ENCODE measurements at places on chromosomes 2 and 18.

DNA sequence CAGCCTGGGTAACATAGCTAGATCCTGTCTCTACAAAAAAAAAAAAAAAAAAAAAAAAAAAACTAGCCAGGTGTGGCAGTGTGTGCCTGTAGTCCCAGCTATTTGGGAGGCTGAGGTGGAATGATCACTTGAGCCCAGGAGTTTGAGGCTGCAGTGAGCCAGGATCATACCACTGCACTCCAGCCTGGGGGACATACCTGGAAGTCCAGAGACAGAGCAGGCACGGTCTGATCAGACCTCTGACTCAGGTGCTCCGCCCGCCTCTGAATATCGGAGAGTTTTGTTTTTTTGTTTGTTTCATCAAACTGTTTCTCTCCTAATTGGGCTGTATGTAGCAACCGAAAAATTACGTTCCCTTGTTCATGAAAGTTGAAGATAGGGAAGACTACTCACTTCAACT, 49.2 kb downstream of the RASGRP3 start:
- H3K27me3 ChIP-seq, result no peaks in the 10 kb centered on the region
- peaks cover 4% of the 10 kb centered on the region for H3K4me1 ChIP-seq
- no peak for DNase-seq
- no peak overlapping the region for H3K27ac ChIP-seq

GRCh38 chr2:149167001-149167780, 128.7 kb downstream of the LYPD6B start:
- H3K36me3 ChIP-seq, result peaks cover 3% of the 10 kb centered on the region
- peaks cover 19% of the 10 kb centered on the region for H3K4me1 ChIP-seq
- H3K27me3 ChIP-seq, result peaks cover 29% of the 10 kb centered on the region
- no peak overlapping the region for H3K4me3 ChIP-seq
- peak; percentile 72 for DNase-seq

GRCh38 chr18:998936-999335, 94.3 kb downstream of the ADCYAP1 start:
- H3K36me3 ChIP-seq, result no peaks in the 10 kb centered on the region
- DNase-seq, result no peak
- H3K4me3 ChIP-seq, result no peak overlapping the region
- no peak overlapping the region for H3K27ac ChIP-seq
- H3K27me3 ChIP-seq, result no peaks in the 10 kb centered on the region

GRCh38 chr2:158633261-158633660, 161.9 kb upstream of the DAPL1 start:
- peaks cover 7% of the 10 kb centered on the region for H3K4me1 ChIP-seq
- no peaks in the 10 kb centered on the region for H3K27me3 ChIP-seq
- peaks cover 23% of the 10 kb centered on the region for H3K36me3 ChIP-seq

- no peak overlapping the region for H3K4me3 ChIP-seq
- no peaks in the 10 kb centered on the region for H3K4me1 ChIP-seq
- no peak overlapping the region for H3K27ac ChIP-seq
- no peak for DNase-seq
- peaks cover 20% of the 10 kb centered on the region for H3K27me3 ChIP-seq
- no peaks in the 10 kb centered on the region for H3K36me3 ChIP-seq
These were observed 558.3 kb downstream of the PLCL1 start for GRCh38 chr2:198362740-198363139.

- H3K36me3 ChIP-seq, result peaks cover 2% of the 10 kb centered on the region
- no peak overlapping the region for H3K4me3 ChIP-seq
- no peak for DNase-seq
- no peaks in the 10 kb centered on the region for H3K27me3 ChIP-seq
- peaks cover 19% of the 10 kb centered on the region for H3K4me1 ChIP-seq
- no peak overlapping the region for H3K27ac ChIP-seq
These were observed 31.7 kb upstream of the SERTAD2 start for GRCh38 chr2:64685430-64685829.

DNA sequence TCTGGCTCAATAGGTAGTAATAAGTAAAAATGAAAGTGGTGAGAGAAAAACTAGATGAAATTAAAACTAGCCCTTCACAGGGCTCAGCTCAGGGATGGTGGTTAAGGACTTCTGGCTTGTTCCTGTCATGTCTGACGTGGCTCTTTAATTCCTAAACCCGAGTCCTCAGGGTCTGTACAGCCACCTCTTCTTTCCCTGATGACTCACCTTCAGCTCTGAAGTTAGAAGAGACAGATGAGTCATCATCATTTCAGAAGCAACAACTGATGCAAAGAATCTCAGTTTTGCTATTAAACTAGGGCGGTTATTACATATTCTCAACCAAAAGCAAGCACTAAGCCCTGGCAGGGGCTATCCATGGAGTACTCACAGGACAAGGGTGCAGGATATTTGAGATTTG, 24.0 kb upstream of the ITGB6 start:
- peak overlapping the region; percentile 75 for H3K27ac ChIP-seq
- H3K36me3 ChIP-seq, result no peaks in the 10 kb centered on the region
- peak; percentile 56 for DNase-seq
- H3K4me3 ChIP-seq, result no peak overlapping the region

GRCh38 chr18:13559754-13560153, 166.6 kb downstream of the FAM210A start:
- H3K27ac ChIP-seq, result no peak overlapping the region
- H3K4me1 ChIP-seq, result peaks cover 51% of the 10 kb centered on the region
- no peak overlapping the region for H3K4me3 ChIP-seq
- H3K27me3 ChIP-seq, result no peaks in the 10 kb centered on the region
- H3K36me3 ChIP-seq, result peaks cover 5% of the 10 kb centered on the region

DNA sequence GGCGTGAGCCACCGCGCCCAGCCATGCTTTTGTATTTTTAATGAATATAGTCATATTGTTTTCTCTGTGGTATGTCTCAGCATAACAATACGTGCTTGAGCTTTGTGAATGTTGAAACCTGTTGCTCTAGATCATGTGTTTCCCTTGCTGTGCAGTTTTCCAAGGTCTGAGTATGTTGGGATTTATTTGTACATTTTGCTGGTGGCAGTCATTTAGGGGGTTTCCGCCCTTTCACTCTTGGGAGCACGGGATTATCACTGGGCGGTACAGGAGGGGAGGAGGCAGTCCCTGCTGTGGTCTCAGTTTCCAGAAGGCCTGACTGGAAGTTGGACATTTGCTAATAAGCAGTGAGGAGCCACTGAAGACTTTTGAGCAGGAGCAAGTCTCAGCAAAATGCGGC, 24.9 kb upstream of the CATIP start:
- no peaks in the 10 kb centered on the region for H3K36me3 ChIP-seq
- no peaks in the 10 kb centered on the region for H3K27me3 ChIP-seq
- no peak for DNase-seq
- H3K4me3 ChIP-seq, result no peak overlapping the region
- peaks cover 8% of the 10 kb centered on the region for H3K4me1 ChIP-seq

DNA sequence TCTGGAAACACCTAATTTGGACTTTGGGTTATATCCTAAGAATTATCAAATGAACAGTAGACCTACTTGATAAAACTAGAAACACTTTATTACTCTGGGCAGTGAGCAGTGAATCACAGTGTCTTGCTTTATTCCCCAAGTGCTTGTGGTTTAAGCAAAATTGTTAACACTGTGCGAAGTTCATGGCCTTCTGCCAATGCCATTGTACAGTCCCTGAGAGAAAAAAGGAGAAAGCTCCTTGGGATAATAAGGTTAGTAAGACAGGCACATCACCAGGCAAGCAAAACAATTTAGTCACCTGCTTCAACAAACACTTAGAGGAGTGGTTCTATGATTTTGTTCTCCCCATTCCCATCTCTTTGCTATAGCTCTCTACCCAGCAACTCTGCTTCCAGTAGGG, 39.8 kb downstream of the ADCYAP1 start:
- DNase-seq, result no peak
- no peaks in the 10 kb centered on the region for H3K4me1 ChIP-seq
- no peaks in the 10 kb centered on the region for H3K36me3 ChIP-seq
- peaks cover 2% of the 10 kb centered on the region for H3K27me3 ChIP-seq
- no peak overlapping the region for H3K4me3 ChIP-seq

- peaks cover 20% of the 10 kb centered on the region for H3K4me1 ChIP-seq
- H3K27ac ChIP-seq, result no peak overlapping the region
- H3K4me3 ChIP-seq, result no peak overlapping the region
- no peaks in the 10 kb centered on the region for H3K36me3 ChIP-seq
These were observed 113.3 kb downstream of the LDLRAD4 start for GRCh38 chr18:13331846-13332245.

- no peak overlapping the region for H3K4me3 ChIP-seq
- no peaks in the 10 kb centered on the region for H3K36me3 ChIP-seq
These were observed 2.1 kb upstream of the SNED1 start for GRCh38 chr2:240996161-240996833.

GRCh38 chr18:48274301-48274700, 134.9 kb downstream of the ZBTB7C start:
- no peaks in the 10 kb centered on the region for H3K36me3 ChIP-seq
- H3K4me3 ChIP-seq, result no peak overlapping the region
- no peak for DNase-seq
- H3K4me1 ChIP-seq, result no peaks in the 10 kb centered on the region
- peaks cover 7% of the 10 kb centered on the region for H3K27me3 ChIP-seq
- no peak overlapping the region for H3K27ac ChIP-seq

DNA sequence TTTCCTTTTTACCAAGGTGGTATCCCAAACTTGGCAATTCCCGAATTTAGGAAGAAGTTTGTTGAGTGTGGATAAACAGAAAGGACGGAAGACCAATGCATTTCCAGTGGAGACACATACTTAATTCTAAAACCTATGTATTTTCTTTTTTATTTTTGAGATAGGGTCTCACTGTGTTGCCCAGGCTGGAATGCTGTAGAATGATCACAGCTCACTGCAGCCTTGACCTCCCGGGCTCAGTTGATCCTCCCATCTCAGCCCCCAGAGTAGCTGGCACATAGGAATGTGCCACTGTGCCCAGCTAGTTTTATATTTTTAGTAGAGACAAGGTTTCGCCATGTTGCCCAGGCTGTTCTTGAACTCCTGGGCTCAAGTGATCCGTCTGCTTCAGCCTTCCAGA, 90.3 kb downstream of the COX7A2L start:
- peaks cover 8% of the 10 kb centered on the region for H3K36me3 ChIP-seq
- no peaks in the 10 kb centered on the region for H3K27me3 ChIP-seq
- peaks cover 21% of the 10 kb centered on the region for H3K4me1 ChIP-seq
- H3K27ac ChIP-seq, result no peak overlapping the region
- no peak for DNase-seq

All from activated CD4-positive, alpha-beta T cell treated with anti-CD3 and anti-CD28 coated beads for 36 hours (primary cell).